Effector CD4-positive, alpha-beta T cell (primary cell): ENCODE measurements at places on chromosomes 3 and 15.

GRCh38 chr15:38769492-38769891, 204.9 kb upstream of the RASGRP1 start:
- no peak for DNase-seq

DNA sequence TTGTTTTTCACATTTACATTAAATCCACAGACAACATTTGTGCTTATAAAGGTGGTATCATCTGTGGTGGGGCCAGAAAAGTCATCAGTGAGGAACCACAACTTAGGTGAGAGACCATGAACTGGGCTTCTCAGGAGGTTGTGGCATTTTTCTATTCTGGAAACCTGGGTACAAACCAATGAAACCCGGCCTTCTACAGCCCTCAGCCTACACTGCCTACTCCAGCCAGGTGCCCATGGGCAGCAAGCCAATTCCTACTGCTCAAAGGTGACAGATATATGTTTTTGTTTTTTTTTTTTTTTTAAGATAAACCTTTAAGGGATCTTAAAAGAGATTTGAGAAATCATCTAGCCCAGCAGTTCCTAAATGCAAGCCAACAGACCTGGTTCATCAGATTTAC, 20.3 kb downstream of the SPG21 start:
- no peak for DNase-seq

GRCh38 chr15:39720621-39721611, 61.7 kb downstream of the FSIP1 start:
- no peak for DNase-seq

GRCh38 chr3:39122813-39123212, 15.3 kb downstream of the TTC21A start:
- no peak for DNase-seq

- DNase-seq, result no peak
Measured at GRCh38 chr3:40386213-40386612, 771 bp upstream of the ENTPD3 start.

GRCh38 chr3:154274348-154274747, 49.9 kb downstream of the DHX36 start:
- no peak for DNase-seq

DNA sequence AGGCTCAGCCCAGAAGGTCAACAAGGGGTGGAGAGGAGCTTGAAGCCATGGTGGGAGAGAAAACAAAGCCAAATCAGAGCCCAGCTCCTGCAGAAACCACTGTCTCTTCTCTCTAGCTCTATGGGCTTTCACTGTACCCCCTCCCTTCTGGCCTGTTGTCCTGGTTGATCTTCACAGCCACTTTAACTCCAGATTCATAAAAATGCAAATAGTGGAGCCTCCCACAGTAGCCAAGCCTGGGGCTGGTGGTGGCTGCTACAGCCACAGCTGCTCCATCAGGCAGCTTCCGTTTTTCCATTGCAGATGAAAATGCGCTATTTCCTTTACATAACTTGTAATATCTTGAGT, 20.7 kb upstream of the CAV3 start:
- no peak for DNase-seq
